ENCODE measurements at places on chromosomes 11 and 22.
A peak's percentile ranks its signal among the peaks of the same experiment; 100 is the strongest.

DNA sequence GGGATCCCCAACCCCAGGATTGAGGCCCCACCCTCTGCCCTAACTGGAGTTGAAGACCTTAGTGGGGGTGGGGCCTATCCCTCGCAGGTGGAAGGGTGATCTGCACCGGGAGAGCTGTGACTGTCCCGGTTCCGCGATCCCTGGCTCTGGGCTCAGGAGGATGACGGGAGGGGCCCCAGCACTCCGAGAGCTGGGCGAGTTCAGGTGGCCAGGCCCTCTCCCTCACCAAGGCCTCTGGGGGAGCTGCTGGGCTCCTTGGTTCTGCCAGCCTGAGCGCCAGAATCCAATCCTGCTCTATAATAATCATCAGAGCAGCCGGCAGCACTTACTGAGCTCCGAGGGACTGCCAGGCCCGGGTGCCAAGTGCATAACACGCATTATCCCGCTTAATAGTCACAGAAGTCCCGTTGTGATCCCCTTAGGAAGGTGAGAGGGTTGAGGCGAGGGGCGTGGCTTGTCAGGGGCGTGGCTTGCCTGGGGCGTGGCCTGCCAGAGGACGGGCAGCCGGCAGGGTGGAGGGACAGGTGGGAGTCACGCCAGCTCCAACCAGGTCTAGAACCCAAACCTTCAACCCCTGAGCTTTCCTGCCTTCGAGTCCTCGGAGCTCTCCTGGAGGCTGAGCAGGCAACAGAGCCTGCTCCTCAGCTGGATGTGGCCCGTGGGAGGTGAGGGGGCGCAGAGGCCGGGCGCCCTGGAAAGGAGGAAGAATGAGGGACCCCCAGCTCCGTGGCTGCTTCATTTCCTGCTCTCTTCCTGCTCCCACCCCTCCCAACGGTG lies 7.3 kb upstream of the SYT7 start:
- peak; percentile 17 for DNase-seq

GRCh38 chr11:46920755-46921154 lies 2.4 kb upstream of the LRP4 start:
- no peak for DNase-seq

DNA sequence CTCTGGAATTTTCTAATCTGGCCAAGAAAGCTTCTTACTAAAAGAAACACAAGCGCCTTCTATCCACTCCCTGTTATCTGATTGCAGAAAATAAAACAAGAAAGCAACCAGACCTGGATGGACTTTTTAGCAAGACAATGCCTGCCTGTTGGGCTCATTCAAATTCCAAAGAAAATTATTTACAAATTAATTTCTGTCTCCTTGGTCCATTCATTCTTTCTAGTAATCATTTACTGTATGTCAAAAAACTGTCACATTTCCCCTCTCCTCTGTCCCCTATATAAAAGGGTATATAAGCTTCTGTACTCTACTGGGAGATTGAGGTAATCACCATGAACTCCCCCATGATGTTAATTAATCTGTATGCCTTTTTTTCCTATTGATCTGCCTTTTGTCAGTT lies 279.9 kb downstream of the DLG2 start:
- no peak for DNase-seq

DNA sequence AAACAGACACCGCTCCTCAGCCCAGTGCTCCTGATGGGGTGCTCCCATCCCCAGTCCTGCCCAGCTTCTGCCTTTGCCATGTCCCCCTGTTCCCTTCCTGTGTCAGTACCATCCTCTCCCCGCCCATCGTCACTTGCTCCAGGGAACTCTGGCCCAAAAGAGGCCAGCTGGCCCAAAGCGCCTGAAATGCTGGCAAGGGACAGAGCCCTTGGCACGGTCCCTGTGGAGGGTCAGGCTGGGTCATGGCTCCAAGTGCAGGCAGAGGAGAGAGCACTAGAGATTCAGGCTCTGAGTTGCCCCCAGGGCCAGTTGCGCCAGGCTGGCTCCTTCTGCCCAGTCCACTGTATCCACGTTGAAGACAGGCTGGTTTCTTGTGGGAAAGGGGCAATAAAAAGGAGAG lies 8.4 kb upstream of the HDHD5 start:
- no peak for DNase-seq

GRCh38 chr11:71370895-71371673 lies 77.1 kb downstream of the DHCR7 start:
- DNase-seq: no peak

- DNase-seq: no peak
Observed at GRCh38 chr11:29943347-29943746, 73.5 kb downstream of the KCNA4 start.

DNA sequence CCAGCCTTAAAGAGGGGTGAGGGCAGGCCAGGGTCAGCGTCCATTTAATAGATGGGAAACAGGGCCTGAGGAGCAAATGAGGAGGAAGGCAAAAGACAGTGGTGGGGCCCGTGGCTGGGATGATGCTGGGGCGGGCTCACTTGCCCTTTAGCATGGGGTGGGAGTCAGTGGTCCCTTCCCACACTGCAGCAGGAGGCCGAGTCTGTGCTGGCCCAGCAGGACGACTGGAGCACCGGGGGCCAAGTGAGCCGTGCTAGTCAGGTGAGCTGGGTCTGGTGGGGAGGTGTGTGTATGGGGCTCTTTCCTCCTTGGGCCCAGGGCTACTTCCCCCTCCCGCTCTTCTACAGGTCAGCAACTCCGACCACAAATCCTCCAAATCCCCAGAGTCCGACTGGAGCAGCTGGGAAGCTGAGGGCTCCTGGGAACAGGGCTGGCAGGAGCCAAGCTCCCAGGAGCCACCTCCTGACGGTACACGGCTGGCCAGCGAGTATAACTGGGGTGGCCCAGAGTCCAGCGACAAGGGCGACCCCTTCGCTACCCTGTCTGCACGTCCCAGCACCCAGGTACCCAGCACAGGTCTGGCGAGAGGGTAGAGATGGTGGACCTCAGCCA lies 12.8 kb downstream of the SCYL1 start:
- DNase-seq: no peak
